Brain microvascular endothelial cell (primary cell): ENCODE measurements at places on chromosomes 11 and 22.

DNA sequence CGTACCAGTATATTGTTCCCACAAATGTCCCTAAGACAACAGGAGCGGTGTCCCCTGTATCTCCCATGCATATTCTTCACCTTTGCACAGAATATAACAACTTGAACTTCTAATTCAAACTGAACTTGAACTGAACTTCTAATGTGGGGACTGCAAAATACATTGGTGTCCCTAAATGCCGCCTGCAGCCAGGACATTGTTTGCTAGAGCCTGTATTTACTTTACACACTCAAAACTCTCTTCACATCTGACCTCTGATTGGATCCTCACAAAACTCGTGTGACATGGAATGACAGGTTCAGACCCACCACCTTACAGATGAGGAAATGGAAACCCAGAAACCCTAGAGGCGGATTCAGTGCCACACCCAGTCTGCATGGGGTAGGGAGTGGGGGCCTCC, 6.4 kb downstream of the CPT1A start:
- no peak for DNase-seq

GRCh38 chr11:2096919-2097301, 42.3 kb downstream of the IGF2 start:
- DNase-seq: no peak

- no peak for DNase-seq
Measured at GRCh38 chr11:110076371-110076965, 16.7 kb upstream of the ZC3H12C start.

DNA sequence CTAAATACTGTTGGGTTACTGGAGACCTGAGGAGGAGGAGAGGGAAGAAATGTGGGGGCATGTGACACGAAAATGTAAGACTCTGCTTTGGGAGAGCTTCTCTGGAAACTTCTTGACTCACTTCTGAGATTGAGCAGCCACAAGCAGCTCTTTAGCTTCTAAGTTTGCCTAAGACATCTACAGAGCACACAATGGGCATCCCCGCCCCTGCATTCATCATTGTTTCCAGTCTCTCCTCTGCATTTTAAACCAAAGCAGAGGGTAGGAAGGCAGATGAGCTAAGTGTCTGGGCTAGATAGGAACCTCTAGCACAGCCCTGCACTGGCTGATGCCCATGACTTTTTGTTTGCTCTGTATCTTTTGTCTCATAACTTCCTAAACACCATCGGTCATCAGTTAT, 2.1 kb upstream of the OR52D1 start:
- no peak for DNase-seq

GRCh38 chr22:21921184-21921721, 31.4 kb downstream of the PPM1F start:
- no peak for DNase-seq

DNA sequence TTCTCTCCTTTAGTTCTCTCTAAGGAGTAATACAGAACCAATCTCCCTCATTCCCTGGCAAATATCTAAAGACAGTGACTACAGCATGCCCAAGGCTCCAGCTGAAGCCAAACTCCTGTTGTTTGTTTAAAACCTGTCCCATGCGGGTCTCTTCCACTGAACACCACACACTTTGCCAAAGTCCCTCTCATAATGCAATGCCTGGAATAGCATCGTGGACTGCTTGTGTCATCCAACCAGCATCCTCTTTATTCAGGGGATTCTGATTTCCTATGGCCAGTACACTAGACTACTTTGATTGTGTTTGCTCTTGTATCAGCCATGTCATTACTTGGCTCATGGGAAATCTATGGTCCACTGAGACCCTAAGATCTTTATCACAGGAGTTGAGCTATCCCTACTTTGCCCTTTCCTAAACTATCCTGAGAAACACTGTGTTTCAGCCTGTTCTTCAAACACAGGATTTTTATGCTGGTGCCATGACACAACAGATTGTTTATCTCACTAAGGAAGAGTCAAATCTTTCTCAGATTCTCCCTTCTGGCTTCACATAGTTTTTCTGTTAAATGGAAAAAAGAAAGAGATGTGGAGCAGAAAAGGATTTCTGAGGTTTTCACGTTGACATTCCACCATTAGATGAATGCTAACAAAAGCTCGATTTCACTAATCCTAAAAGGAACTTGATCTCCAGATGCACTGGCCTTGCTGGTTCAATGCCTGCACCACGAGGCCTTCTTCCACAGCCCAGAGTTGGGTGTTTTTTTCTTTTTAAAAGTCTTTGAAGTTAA, 15.9 kb upstream of the IRAG1 start:
- no peak for DNase-seq

DNA sequence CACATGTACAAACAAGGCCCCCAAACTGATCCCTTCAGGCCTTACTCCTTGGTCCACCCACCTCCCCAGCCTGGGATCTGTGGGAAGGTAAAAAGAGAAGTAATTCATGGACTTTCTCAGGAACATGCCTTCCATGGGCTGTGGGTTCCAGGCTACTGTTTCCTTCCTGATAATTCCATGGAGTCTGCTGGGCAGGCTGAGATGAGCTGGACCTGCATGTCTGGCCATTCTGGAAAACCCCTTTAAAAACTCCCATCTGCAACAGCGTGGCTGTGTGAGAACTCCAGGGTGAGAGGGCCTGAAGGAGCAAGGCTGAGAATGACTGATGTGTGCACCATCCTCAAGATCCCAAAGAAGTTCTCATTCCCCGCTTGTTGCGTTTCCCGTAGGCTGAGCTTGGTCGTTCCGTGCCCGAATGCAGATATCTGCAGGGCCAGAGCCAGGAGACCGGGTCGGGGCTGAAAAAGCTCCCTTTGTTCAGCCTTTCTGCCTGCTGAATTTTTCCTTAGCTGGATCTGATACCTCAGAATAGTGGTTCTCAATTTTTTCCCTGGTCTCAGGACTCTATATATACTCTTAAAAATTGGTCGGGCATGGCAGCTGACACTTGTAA, 72.9 kb downstream of the NAT10 start:
- DNase-seq: no peak

GRCh38 chr22:29093501-29094300, 20.9 kb downstream of the KREMEN1 start:
- DNase-seq: no peak

DNA sequence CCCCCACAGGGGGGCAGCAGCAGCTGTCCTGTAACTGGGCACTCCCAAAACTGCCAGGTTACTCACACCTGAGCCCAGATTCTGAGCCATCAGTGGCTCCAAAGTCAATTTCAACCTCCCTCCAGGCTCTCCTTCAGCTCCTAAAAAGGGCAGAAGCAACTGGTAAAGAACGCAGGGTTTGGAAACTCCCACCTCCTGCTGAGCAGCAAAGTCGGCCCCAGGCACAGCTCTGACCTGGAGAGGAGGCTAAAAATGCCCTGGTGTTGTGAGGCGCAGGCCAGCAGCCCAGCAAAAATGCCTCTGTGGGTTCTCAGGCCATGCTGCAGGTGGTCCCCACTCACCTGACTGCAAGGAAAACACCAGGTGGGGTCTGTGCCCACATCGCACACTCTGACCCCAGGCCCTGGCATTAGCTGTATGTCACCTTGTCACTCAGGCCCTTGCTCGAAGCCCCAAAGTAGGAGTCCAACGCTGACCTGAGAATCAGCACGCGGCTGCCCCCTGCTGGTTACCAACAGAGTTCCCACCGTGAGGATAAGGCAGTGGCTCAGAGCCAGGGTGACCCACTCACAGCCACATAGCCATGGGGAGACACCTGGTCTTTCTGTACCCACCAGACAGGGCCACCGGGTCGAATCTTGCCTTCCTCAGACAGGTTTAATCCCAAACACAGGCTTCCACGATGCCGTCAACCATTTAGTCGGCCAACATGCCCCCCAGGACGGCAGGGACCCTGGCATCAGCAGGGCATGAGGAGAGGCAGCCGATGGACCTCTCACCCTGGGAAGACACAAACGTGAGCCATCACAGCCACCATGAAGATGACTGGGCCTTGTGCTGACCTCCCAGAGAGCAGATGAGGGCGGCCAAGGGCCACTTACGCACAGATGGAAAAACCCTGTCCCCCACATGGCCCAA, 11.1 kb downstream of the POLR3H start:
- peak; percentile 43 for DNase-seq

- peak; percentile 33 for DNase-seq
Measured at GRCh38 chr11:109933126-109933525, 160.1 kb upstream of the ZC3H12C start.
